ENCODE measurements at places on chromosomes 11 and 22. TPM values are rescaled to one million over a fixed set of nuclear protein-coding genes. Genes with fewer than 3 reads are reported as not detected.

DNA sequence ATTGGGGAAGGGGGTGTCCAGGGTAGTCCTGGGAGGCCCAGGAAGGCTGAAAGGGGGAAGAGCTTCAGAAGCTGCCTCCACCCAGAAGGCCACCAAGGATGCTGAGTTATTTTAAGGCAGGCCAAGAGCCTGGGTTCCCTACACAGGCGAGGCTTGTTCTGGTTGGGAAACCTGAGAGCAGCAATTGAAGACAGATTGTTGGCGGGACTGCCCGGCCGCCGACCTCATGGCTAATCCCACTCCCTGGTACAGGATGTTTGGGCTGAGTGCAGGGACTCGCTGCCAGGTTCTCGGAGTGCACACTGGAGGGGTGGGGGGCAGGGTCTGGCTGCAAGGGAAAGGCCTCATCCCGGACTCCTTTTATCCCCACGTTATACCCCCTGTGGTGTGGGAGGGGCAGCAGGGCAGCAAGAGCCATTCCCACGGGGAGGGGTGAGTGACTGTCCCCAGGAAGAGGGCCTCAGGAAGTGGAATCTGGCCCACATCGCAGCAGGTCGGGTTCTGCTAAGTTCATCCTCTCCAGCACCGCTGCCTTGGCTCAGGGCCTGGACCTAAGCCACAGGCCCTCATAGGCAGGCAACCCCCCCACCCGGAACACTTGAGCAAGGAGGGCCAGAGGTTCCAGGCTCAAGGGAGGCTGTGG is 43.6 kb upstream of the PRR5 start:
- peak; percentile 62 for DNase-seq

DNA sequence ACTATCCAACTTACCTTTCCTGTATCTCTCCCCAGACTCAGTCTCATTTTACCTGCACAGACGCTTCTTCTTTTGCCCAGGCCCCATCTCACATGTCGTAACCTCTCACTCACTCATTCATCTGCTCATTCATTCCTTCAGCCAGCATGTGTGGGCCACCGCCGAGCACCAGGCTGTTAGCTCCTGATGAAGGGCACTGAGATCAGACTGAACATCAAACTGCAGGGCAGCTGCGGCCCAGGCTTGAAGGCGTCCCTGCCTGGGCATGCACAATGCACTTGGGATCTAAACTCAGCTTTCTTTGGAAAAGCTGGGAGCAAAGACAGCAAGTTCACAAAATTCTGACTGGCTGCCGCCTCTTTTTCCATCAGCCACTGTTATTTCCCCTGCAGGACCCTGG is 1456.3 kb downstream of the BRD1 start:
- DNase-seq: no peak

DNA sequence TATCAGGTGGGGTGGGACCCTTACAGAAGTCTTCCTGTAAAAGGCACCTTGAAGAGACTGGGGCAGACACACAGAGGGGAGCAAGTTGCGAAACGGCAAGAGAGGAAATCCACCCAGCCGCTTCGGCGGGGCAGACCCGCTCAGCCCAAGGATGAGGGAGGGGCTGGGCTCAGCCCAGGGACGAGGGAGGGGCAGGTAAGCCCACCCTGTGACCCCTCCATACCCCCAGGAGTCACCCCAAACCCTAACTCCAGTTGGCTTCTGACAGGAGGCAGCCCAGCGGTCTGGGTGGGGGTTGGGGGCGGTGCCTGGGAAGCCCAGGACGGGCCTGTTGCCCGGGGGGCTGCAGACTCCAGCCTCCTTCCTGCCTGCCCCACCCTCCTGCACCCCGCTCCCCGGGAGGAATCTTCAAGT is 965 bp downstream of the OSBPL5 start:
- DNase-seq: no peak

DNA sequence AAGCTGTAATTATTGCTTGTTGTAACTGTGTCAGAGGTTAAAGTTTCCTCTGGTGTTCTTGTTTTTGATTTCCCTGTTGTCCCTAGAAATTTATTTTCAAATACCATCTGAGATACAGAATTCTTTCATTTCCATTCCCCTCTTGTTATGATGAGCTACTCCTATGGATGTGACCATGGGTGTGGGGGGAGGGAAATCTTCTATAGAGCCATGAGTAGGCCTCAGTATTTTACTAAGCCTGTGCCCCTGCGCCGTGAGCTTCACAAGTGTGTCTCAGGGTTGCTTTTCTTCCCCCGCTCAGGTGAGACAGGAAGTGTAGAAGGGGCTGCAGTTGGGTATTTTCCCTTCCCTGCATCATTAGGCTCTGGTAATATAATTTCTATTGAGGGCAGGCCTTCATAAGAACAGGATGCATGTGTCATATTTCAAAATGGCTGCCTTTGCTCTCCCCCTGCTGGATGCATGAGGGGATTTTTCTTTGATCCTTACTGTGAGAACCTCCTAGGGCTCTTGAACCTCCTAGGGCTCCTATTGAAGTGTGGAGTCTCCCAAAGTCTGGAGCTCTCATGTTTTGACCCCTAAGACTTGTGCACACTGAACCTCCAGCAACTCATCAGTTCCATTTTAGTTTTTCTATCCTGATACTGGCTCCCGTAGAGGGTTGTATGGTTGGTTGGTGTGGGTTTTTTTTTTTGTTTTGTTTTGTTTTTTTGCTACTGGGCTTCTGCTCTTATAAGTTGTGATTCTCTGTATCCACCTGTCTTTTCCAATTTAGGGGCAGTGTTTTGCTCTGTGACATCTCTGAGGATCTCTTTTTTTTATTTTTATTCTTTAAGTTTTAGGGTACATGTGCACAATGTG is 658.2 kb downstream of the NTM start:
- peak; percentile 73 for DNase-seq

DNA sequence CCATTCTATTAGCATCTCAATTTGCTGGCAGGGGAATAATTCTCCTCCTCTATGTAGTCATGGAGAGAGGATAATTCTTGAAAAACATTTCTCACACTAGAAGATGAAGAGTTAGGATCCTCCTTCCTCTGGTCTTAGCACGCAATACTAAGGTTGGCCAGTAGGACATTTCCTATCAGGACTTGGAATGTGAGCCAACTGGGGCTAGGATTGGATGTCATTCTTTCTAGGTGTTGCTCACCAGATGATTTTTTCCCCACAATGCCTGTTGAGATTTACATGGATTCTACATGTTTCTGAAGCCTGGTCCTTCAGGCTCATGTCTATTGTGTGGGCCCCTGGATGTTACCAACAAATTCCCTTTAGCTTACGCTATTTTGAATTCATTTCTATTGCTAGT is 28.0 kb downstream of the SLN start:
- DNase-seq: no peak

DNA sequence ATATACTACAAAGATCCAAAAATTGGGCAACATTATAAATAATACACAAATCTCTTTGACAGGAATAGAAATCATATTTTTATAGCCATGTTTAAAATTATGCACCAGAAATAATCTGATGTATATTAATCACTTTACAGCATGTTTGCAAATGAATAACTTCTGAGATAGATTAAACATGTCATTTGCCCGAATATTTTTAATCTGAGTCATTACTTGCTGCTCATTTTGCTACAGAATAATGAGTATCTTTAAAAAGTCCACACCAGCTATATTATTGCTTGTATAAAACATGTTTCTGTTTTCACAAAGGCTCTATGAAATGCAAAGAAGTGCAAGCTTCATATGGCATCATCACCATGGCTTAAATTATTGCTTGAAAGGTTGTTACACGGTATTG is 336.8 kb downstream of the GUCY1A2 start:
- no peak for DNase-seq

DNA sequence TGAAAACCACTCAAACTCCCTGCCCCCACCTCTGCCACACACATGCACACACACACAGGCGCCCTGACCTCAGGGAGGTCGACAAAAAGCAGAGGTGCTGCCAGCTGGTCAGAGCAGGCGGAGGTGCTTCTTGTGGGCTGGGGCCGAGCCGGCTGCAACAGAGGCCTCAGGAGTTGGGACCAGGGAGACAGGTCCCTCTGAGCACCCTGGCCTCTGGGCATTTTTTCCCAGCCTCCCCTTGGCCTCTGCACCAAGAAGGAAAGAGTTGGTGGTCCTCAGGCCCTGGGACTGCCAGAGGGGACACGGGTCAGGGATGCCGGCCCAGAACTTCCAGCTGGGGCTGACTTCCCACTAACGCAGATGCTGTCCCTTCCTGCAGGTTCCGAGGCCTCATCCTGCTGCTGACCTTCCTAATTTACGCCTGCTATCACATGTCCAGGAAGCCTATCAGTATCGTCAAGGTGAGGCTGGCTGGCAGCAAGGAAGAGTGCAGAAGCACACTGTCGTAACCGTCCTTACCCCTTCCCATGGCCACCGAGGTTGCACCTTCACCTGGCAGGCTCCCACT is 13.4 kb downstream of the SLC37A2 start:
- no peak for DNase-seq

GRCh38 chr11:94521684-94522083 is 9.4 kb downstream of the C11orf97 start:
- DNase-seq: no peak

GRCh38 chr11:116700586-116701220 is 72.1 kb downstream of the BUD13 start:
- DNase-seq: no peak

DNA sequence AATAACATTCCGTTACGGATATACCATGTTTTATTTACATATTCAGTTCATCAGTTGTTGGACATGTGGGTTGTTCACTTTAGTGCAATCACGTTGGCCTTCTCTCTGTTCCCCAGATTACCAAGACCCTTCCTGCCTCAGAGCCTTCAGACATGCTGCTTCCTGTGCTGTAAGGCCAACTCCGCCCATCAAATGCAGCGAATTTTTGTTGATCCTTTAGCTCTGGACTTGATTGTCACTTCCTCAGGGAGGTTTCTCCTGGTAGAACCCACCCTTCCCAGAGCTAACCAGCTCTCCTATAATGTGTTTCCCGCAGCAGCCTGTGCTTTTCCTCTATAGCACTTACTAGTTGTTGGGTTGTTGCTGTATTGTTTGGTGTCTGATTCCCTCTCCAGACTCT is 39.4 kb downstream of the SWAP70 start:
- no peak for DNase-seq

GRCh38 chr22:28930357-28931007 is 47.1 kb downstream of the ZNRF3 start:
- peak; percentile 21 for DNase-seq

- DNase-seq: no peak
Observed at GRCh38 chr11:59263225-59263894, 50.6 kb upstream of the MPEG1 start.

DNA sequence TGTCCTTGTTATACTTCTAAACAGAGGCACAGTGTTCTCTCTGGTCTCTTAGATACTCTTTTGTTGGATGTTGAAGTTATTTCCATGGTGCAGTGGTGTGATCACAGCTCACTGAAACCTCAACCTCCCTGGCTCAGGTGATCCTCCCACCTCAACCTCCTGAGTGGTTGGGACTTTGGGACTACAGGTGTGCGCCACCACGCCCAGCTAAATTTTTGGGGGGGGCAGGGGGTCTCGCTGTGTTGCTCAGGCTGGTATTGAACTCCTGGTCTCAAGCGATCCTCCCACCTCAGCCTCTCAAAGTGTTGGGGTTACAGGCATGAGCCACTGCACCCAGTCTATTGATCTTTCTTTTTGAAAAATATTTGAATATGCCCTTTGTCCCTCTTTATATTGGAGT is 14.9 kb downstream of the ZNF74 start:
- DNase-seq: no peak

Gene PANX2
- polyA plus RNA-seq: 1.3 TPM

DNA sequence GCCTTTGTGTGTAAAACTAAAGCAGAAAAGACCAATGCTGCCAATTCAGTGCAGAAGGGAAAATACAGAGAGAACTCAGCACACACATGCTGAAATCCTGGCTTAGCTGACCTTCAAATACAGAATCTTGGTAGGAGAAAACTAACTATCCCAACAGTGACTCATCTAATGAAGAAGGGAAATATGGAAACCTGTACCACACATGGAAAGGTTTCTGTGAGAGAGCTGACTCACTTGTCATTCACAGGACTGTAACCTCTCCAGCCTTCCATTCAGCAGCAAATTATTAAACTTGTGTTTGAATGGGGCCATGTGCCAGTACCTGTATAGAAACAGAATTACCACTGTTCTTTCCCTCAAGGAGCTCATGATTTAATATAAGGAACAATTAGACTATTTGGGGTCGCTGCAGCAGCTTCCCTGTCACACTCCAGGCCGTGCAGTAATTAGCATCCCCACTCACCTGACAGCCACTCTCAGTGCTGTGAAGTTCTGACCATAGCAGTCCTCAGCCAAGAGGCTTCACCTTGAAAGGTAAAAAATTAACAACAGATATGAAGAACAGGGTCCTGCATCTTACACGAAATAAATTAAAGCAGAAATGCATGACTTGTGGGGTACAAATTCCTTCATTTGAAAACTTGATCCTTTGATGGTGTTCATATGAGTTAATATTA is 53.9 kb downstream of the MSANTD4 start:
- peak; percentile 70 for DNase-seq

Gene KCNK4
- not detected for polyA plus RNA-seq

- DNase-seq: no peak
Observed at GRCh38 chr22:31342389-31343140, 3.6 kb downstream of the PATZ1 start.

- DNase-seq: no peak
Observed at GRCh38 chr11:37642296-37642695, 1044.3 kb upstream of the RAG2 start.

- no peak for DNase-seq
Observed at GRCh38 chr11:35631891-35632290, 13.6 kb downstream of the FJX1 start.

Gene SHISAL1
- 0.83 TPM for polyA plus RNA-seq

- DNase-seq: peak; percentile 64
Observed at GRCh38 chr22:38766076-38766777, 10.4 kb upstream of the SUN2 start.

Gene TIGD3
- polyA plus RNA-seq: 0.12 TPM

DNA sequence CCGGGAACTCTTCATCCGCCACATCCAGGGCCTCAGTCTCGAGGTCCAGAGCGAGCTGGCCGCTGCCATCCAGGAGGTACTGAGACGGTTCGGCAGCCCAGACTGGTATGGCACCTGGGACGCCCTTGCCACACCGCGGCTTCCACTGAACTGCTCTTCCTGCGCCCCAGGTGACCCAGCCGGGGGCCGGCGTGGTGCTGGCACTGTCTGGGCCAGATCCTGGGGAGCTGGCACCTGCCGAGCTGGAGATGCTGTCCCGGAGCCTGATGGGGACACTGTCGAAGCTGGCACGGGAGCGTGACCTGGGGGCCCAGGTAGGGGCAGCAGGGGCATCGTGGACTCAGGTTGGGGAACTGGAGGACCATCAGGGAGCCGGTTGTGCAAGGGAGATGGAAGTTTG is 1.4 kb downstream of the CCDC88B start:
- DNase-seq: no peak

DNA sequence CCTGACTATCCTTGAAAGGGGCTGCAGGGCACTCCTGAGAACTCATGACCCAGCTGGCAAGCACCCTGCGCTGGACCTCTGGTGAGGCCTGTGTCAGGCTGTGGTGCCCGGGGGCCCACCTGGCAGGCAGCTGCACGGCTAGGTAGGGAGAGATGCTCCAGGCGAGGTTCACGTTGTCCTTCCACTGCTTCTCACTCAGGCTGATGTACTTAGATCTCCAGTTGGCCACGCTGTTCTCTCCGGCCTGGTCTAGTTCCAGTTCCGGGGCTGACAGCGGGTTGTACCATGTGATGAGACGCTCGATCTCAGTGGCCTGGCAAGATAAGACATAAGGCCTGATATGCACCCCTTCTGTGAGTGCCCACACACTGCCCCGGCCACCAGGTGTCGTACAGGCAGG is 44.7 kb upstream of the SERPIND1 start:
- DNase-seq: no peak

Gene HBG2
- polyA plus RNA-seq: 1.7 TPM

- no peak for DNase-seq
Observed at GRCh38 chr11:90744169-90744568, 521.3 kb upstream of the CHORDC1 start.

Gene OR4C5
- not detected for polyA plus RNA-seq

Measured in IMR-90 (cell line).